ENCODE measurements at places on chromosomes 4 and X. TPM values are rescaled to one million over a fixed set of nuclear protein-coding genes. Genes with fewer than 3 reads are reported as not detected.

Gene GAGE12E
- not detected for polyA plus RNA-seq

Gene ITGB1BP2
- 0.44 TPM for polyA plus RNA-seq

Gene ANXA10
- polyA plus RNA-seq = 0.05 TPM

Gene RPS6KA6
- polyA plus RNA-seq = 1.6 TPM

Gene MAGEB4
- polyA plus RNA-seq = not detected

Gene SPIN2A
- 0.32 TPM for polyA plus RNA-seq

Gene TLR2
- polyA plus RNA-seq = 1.8 TPM

Gene CENPVL2
- not detected for polyA plus RNA-seq

Gene CT47B1
- polyA plus RNA-seq = not detected

Gene ACE2
- 0.99 TPM for polyA plus RNA-seq

Gene SPANXN4
- polyA plus RNA-seq = not detected

Gene USP17L12
- polyA plus RNA-seq = not detected

Gene FANCB
- 3.9 TPM for polyA plus RNA-seq

Gene SERTM2
- not detected for polyA plus RNA-seq

Gene PLP1
- polyA plus RNA-seq = not detected

Gene CFI
- polyA plus RNA-seq = not detected

Gene PDLIM3
- not detected for polyA plus RNA-seq

Gene AR
- polyA plus RNA-seq = 0.27 TPM

Gene HMX1
- not detected for polyA plus RNA-seq

Gene GAGE1
- polyA plus RNA-seq = not detected

Gene KLHL4
- polyA plus RNA-seq = 1.9 TPM

Gene UGT2B17
- 0.05 TPM for polyA plus RNA-seq

Gene ITIH6
- not detected for polyA plus RNA-seq

Gene LRP2BP
- 0.22 TPM for polyA plus RNA-seq

Gene USP17L5
- polyA plus RNA-seq = not detected

Gene FAM199X
- 16.1 TPM for polyA plus RNA-seq

Gene C4orf36
- 1.2 TPM for polyA plus RNA-seq

Gene VCX3B
- not detected for polyA plus RNA-seq

Gene CFAP47
- under 0.01 TPM for polyA plus RNA-seq

Gene SYP
- 0.07 TPM for polyA plus RNA-seq

Gene PRSS12
- 12.5 TPM for polyA plus RNA-seq

Gene BMP3
- not detected for polyA plus RNA-seq

Gene CXCL11
- polyA plus RNA-seq = 1.4 TPM

Gene PDZD4
- 0.35 TPM for polyA plus RNA-seq

Gene MAGEA2
- polyA plus RNA-seq = not detected

Gene MAGIX
- 0.59 TPM for polyA plus RNA-seq

Gene ASB12
- polyA plus RNA-seq = not detected

Gene AMTN
- polyA plus RNA-seq = not detected

Gene STK26
- polyA plus RNA-seq = 32.3 TPM

Gene UTP3
- polyA plus RNA-seq = 27.7 TPM

Gene CXCL3
- polyA plus RNA-seq = 6.3 TPM

Gene SERPINA7
- not detected for polyA plus RNA-seq

Gene MRPS18C
- 55.4 TPM for polyA plus RNA-seq

Gene HTN1
- polyA plus RNA-seq = not detected

Gene SH3D19
- 19.4 TPM for polyA plus RNA-seq

Gene AADAT
- polyA plus RNA-seq = 5.2 TPM

Gene ALAS2
- not detected for polyA plus RNA-seq

Gene PRIMPOL
- 9.1 TPM for polyA plus RNA-seq

Gene IQCM
- polyA plus RNA-seq = not detected

Gene FAM9C
- polyA plus RNA-seq = not detected

Gene CLIC2
- 0.40 TPM for polyA plus RNA-seq
